ENCODE measurements at places on chromosomes 6 and 20. TPM values are rescaled to one million over a fixed set of nuclear protein-coding genes. Genes with fewer than 3 reads are reported as not detected.

The LPA gene
- total RNA-seq = not detected

The RHAG gene
- total RNA-seq = 0.46 TPM

- no peak for DNase-seq
These were observed 26.1 kb upstream of the ZNF831 start for GRCh38 chr20:59137532-59137931.

GRCh38 chr6:79465381-79465780 lies 71.8 kb downstream of the LCA5 start:
- DNase-seq = no peak

DNA sequence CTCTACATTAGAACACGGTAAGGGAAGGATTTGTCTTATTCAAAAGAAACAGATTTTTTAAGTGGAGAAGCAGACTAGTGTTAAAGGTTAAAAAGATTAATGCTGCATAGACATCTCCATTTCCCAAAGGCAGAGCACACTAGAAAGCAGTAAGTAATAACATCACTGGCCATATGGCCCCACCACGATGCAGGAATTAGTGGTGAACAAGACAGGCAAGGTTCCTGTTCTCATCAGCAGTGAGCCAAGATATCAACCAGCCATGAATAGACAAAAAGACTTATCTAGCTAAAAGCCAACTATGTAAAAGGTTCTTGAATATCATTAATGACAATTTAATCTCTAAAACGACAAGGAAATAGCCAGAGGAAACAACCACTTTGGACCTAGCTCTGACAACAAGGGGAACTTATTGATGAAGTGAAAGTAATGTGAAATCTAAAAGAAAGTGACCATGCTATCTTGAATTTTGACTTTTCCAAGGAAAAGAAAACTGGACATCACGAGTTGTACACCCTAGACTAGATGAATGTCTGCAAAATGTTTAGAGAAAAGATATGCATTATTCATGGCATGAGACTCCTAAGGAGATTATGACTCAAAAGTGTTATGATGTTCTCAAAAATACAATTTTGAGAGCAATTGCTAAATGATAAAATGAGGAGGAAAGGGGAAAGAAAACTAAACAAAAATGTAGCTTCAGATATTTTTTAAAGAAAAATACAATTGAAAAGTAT lies 157.9 kb upstream of the STXBP5 start:
- DNase-seq = no peak

DNA sequence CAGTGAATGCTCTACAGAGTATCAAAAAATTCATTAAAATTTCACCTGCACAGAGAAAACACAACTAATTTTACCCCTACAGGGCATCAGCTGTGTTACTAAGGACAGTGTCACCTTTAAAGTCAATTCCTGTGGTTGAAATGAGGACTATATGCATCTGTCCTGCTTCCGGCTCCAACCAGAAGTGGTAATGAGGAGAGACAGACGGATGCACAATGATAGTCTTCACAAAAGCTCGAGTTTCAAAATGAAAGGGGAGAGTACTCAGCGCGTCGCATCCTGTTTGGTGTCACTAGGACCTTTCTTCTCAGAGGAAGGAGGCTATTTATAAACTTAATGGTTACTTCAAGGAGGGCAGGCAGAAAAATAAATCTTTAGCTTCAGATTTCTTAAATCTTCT lies 86.5 kb downstream of the LYRM4 start:
- DNase-seq = no peak

DNA sequence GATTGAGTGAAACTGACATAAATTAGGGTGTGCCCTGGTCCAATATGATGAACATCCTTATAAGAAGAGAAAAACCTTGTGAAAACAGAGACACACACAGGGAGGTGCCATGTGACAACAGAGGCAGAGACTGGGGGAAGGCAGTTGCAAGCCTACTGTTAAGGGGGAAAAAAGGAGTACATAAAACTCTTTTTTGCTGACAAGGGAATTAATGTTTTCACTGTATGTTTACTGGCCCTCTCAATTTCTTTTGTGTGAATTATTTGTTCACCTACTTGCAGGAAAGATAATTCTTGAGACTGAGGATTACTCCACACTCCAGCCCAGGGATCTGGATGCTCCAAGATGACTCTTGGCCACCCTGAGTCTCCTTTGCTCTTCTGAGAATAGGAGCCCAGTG lies 12.1 kb upstream of the NRSN1 start:
- DNase-seq = no peak

DNA sequence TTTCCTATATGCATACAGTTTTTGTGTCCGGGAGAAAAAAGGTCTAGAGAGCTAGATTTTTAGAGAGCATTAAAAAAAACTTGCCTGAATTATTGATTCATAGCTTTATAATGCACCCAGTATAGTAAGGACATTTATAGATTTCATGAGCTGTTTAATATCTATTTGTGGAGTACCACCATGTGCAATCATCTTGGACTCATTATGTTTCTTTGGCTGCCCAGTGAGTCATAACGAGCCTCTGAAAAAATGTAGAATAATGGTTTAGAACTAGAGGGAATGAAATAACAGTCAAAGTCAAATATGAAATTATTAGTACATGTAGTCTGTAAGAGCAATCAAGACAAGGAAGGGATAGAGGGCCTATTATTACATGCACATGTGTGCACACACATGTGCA lies 350.0 kb downstream of the CD83 start:
- DNase-seq = no peak

The HLA-DRA gene
- total RNA-seq = 0.28 TPM

GRCh38 chr6:44258921-44259320 lies 1.6 kb upstream of the SLC35B2 start:
- no peak for DNase-seq

- DNase-seq = no peak
These were observed 2.6 kb downstream of the SENP6 start for GRCh38 chr6:75604294-75604693.

GRCh38 chr6:161316531-161316930 lies 42.7 kb upstream of the AGPAT4 start:
- DNase-seq = no peak

- DNase-seq = no peak
These were observed at the start of gene LTA for GRCh38 chr6:31572041-31572911. Gene LTA (plus strand): TSS chr6:31572289. CDS start chr6:31572743, 454 bp downstream.

DNA sequence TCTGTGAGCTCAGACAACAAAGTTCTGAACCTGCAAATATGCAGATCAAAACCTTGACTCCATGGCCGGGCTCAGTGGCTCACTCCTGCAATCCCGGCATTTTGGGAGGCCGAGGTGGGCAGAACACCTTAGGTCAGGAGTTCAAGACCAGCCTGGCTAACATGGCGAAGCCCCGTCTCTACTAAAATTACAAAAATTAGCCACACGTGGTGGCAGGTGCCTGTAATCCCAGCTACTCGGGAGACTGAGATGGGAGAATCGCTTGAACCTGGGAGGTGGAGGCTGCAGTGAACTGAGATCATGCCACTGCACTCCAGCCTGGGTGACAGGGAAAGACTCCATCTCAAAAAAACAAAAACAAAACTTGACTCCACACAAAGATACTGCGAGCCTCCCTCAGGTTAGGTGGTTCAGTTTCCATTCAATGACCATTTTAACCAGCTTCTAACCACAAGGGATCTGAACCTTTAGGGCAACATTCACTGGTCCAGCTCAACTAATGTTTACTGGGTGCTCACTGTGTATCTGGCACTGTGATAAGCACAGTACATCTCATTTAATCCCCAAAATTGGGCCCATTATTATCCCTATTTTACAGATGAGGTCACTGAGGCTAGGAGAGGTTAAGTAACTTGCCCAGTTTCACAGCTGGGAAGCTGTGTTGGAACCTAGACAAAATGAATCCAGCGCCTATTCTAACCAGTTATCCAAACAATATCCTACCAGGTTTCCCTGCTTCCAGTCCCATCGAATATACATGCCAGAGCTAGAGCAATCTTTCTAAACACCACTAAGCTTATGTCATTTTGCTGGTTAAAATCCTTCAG lies 1.8 kb downstream of the SNRPB start:
- DNase-seq = no peak

GRCh38 chr6:110509617-110510241 lies 33.3 kb upstream of the SLC22A16 start:
- no peak for DNase-seq

DNA sequence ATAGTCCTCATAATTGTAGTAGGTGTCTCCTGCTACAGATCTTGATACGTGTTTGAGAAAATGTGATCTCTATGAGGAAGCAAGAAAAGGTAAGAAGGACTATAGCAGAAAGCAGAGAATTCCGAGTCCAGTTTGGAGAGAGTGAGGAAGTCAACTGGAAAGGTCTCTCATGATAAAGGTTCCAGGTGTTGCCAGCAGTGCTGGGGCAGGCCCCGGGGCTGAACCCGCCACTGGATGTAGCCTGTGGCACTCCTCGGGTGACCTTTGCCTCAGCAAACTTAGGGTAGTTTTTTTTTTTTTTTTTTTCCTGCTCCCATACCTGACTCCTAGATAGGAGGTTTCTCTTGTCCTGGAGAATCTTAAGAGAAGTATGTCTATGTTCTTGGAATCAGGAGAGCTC lies 62.8 kb downstream of the FAM120B start:
- DNase-seq = no peak

DNA sequence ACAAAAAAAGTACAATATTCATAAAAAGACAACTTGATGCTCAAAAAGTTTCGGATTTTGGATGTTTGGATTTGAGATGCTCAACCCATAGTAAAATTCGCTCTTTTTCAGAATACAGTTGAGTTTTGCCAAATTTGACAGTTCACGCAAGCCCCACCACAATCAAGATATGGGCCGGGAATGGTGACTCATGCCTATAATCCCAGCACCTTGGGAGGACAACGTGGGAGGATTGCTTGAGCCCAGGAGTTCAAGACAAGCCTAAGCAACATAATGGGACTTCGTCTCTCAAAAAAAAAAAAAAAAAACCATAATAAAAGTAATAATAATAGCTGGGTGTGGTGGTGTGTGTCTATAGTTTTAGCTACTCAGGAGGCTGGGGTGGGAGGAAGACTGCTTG lies 51.3 kb downstream of the PHF20 start:
- no peak for DNase-seq

- DNase-seq = no peak
These were observed 1.4 kb upstream of the SRXN1 start for GRCh38 chr20:654417-654750.

- DNase-seq = no peak
These were observed 6.9 kb upstream of the SAMD3 start for GRCh38 chr6:130229645-130230044.

The MUC21 gene
- total RNA-seq = 0.10 TPM

DNA sequence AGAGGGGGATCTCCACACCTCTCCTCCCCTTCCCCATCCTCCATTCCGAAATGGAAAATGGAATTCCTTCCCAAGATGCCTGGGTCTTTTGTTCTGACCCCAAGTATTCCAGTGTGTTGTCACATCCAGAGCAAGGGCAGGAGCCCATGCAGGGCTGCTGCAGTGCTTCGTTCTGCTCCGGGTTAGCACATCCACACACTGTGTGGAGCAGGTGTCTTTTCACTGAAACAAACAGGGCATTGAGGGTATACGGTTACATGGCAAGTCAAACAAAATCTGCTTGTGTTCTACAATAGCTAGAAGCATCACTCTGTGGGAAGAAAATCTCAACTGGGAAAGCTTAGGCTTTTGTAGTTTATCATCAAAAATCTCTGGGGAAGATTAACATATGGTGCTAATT lies 56.9 kb downstream of the LYRM2 start:
- DNase-seq = no peak
